Stimulated activated CD4-positive, alpha-beta T cell treated with anti-CD3 and anti-CD28 coated beads, TNF-alpha, amount 100 ng/mL, for 1 hour (primary cell): ENCODE measurements at places on chromosomes 7 and 10.

GRCh38 chr7:127884066-127884559 is 147.1 kb downstream of the LRRC4 start:
- DNase-seq, result no peak

GRCh38 chr7:87147500-87147899 is 4.8 kb upstream of the DMTF1 start:
- no peak for DNase-seq

DNA sequence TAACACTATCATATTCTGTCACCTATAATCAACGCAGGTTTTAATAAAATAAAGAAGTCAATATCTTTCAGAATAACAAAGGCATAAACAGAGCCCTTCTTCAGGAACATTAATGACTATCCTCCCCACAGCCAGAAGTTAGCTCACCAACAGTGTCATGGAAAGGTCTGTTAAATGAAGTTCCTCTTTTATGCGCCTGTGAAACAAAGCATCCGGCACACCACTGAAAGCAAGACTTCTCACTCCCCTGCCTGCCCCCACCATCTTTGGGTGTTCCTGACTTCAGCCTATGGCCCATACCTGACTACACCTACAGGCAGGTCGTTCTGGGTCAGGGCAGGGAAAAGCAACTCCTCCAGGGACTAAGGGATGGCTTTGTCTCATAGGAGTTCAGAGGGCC is 205.4 kb downstream of the FANK1 start:
- no peak for DNase-seq

- DNase-seq, result no peak
These were observed 234.4 kb downstream of the ARL4A start for GRCh38 chr7:12921751-12922345.

DNA sequence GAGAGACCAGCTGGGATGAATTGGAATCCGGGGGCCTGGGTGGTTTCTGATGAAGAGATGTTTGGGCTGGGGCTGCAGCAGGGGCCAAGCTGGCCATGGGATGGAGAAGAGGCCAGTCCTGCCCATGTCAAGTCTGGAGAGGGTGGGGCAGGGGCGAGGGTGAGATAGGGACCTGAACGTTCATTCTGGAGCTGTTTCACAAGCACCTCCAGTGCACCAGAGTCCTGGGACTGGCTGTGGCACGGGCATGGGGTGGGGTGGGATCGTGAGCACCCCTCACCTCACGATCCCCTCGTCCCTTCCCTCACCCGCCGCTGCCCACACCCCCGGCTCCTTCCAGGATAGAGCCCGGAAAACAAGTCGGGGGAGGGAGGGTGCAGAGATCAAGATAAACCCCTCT is 25.8 kb upstream of the PSMG3 start:
- no peak for DNase-seq

GRCh38 chr7:100682228-100682741 is 8.7 kb downstream of the GNB2 start:
- DNase-seq, result no peak

- DNase-seq, result no peak
These were observed 40.5 kb upstream of the ADO start for GRCh38 chr10:62764011-62764410.
